ENCODE measurements at places on chromosomes 16 and 17.
A peak's percentile ranks its signal among the peaks of the same experiment; 100 is the strongest.

- DNase-seq: peak; percentile 41
These were observed 47.6 kb upstream of the CDC42EP4 start for GRCh38 chr17:73359352-73359751.

GRCh38 chr17:70525961-70526360, 356.6 kb downstream of the KCNJ2 start:
- no peak for DNase-seq

- DNase-seq: no peak
These were observed 217.7 kb downstream of the CCDC182 start for GRCh38 chr17:57527221-57528057.

- DNase-seq: no peak
These were observed 410.8 kb downstream of the CDH11 start for GRCh38 chr16:64711026-64711425.

- DNase-seq: no peak
These were observed 11.6 kb upstream of the ICAM2 start for GRCh38 chr17:64032081-64032480.

DNA sequence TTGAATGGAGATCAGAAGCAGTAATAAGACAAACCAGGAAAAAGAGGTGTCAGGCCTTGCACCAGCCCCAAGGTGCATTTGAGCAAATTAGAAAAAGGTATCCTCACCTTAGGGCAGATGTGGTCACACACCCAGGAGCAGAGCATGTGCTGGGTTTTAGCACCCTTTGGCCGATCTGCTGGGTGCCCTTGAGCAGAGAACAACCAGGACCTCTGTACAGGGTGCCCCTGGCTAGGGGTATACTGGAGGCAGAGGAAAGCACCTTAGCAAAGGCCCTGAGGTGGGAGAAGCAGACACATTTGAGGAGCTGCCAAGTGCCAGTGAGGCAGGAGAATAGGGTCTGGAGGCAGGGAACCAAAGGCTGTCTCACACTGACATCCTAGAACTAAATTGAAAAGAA, 67.0 kb downstream of the IQCK start:
- DNase-seq: no peak

DNA sequence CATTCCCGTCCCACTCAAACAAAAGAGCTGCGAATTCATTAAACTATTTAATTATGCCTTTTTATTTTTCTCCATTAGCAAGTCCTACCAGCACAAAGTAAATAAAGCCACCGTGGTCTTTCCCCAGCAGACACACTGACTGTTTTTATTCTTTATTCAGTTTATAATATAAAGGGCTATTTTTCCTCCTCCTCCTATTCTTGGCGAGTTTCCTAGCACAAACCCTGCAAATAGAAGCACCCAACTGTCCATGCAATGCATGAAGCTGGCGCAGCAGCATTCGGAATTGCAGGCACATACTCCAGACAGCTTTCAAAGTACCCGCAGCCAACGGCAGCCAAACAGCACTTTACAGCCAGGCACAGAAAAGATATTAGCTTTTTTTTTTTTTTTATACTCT, 583.4 kb upstream of the PSMD7 start:
- DNase-seq: no peak

DNA sequence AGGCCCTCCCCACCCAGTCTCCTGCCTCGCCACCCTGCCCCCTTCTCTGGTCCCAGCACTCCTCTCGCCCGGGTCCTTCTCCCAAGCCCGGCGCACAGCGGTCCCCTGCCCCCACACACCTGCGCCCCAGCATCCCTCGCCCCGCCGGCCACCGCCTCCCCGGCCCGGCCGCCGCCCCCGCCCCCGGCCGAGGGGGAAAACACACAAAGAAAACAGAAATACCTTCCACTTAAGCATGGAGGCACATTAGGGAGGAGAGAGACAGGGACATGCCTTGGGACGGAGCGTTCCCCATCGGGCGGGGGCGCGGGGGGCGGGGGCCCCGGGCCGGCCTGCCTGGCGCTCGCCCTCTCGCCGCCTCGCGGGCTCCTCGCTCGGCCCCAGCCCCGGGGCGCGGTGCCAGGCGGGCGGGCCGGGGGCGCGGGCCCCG, 326 bp downstream of the SRCIN1 start:
- no peak for DNase-seq

GRCh38 chr17:56158915-56159825, 5.9 kb downstream of the ANKFN1 start:
- no peak for DNase-seq

GRCh38 chr16:12176051-12176450, 199.5 kb downstream of the SNX29 start:
- DNase-seq: no peak

DNA sequence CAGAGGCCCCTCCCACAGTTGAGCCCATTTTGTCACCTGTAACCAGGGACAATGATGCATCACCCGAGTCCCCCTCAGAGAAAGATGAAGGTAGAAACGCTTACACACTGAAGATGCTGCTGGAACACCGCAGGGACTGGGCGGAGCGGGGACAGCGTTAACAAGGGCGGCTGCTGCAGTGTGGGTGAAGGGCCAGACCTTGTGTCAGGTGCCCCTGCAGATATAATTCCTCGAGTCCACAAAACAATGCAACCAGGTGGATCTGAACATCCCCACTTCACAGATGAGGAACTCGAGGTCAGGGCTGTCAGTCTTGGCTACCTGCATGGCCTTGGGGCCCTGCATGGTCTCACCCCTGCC, 6.3 kb upstream of the MAPK7 start:
- DNase-seq: no peak

DNA sequence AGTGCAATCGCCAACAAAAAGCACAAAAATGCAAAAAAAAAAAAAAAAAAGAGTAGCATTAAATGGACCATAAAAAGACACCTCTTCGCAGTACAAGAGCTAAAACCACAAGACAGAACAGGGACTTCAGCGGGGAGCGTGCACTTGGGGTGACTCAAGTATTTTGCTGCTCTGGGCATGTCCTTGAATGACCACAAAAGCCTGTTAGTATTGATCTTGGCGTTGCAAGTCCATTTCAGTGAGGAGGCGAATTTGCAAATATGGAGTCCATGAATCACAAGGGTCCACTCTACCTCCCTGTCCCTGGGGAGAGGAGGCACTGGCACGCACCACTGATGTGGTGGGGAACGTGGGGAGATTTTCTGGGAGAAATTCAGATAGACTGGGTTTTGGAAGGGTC, 78.9 kb downstream of the CNGB1 start:
- no peak for DNase-seq

DNA sequence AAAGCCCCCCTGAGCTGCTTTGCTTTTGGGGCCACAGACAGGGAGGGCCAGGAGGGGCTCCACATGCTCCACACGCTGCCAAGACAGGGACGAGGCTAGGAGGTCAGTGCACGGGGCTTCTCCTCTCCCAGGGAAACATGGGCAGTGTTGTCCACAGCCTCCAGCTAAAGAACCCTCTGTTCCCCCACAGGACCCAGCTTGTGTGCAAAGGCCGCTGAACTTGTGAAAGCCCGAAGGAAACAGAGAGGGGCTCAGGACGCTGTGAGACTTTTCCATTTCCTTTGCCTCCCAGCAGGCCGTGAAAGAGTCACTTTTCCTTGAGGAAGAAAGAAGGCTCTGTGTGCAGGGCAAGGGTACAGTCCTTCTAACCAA, 9.7 kb downstream of the CDRT4 start:
- no peak for DNase-seq

Data from aorta (tissue), 5 donors.